Stimulated activated CD4-positive, alpha-beta T cell treated with anti-CD3 and anti-CD28 coated beads, TNF-alpha, amount 100 ng/mL, for 48 hours (primary cell): ENCODE measurements at places on chromosomes 1 and 21.

- no peak for DNase-seq
Observed at GRCh38 chr1:55117941-55118340, 78.6 kb downstream of the PCSK9 start.

GRCh38 chr1:211596418-211597181 lies 17.6 kb upstream of the SLC30A1 start:
- DNase-seq: no peak

GRCh38 chr21:30349572-30349971 lies 1.2 kb upstream of the KRTAP23-1 start:
- DNase-seq: no peak

DNA sequence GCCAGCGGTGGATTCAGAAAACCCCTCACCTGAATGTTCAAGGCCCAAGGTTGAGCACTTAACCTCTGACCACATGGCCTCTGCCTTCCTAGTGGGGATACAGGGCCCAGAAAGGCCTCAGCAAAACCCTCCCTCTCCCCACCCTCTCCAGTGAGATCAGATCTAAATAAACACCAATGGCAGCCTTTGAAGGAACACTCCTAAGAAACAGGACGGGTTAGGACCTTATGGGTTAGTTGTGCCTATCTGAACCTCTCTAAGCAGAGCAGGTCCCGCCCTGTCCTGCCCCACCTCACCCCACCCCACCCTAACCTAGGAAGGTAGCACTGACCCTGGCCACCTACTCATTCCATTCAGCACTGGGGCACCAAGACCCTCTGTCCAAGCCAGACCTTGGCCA lies 7.9 kb upstream of the GRHL3 start:
- no peak for DNase-seq

DNA sequence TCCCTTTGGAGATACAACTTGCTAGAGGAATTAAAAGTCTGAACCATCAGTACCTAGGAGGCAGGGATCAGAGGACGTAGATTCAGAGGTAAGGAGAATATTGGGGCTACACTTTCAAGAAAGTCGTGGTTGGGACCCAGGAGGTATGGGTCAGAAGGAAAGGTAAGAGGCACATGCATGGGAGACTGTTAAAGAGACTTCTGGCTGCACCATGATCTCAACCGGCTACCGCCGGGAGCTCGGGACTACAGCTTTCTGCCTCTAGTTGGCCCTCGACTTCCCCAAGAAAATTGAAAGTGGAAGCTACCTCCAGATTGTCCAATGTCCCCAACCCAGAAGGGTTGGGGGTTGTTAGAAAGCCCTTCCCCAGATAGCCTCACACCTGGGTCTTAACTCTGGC lies 355.7 kb upstream of the TMPRSS15 start:
- DNase-seq: no peak

GRCh38 chr1:208206092-208206698 lies 38.0 kb downstream of the PLXNA2 start:
- no peak for DNase-seq

DNA sequence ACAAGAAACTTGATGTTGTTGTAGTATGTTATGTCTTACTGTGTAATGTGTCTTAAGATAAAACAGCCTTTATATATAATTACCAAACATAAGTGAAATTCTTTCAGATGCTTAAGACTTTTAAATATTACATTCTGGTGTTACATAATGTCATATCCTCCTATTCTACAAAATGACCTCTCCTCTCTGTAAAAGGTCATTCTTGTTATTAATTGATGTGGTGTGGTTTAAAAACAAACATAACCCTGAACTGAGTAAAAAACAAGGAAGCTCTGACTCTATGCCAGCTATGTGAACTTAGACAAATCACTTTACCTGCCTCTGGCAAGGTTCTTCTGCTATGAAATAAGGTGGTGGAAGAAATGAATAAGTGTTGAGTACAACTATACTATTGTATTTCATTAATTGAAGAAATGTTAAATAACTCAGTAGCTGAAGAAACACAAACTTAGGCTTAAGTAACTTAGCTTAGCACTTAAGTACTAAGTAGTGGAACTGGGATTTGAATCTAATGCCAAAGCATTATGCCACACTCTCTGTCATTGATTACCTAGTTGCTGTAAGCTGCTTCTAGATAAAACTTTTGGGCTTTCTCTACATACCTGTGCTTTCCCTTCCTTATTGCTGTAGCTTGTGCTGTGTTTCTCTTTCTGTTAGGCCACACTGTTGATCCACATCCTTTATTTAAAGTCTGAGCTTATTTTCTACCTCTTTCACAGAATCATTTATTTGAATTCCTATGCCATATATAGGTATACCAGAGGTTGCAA lies 859 bp upstream of the ANGPTL1 start:
- no peak for DNase-seq

- no peak for DNase-seq
Observed at GRCh38 chr1:112706505-112707220, at the start of gene RHOC. Gene RHOC (minus strand): TSS chr1:112707127. CDS start chr1:112703799, 3,328 bp downstream.

DNA sequence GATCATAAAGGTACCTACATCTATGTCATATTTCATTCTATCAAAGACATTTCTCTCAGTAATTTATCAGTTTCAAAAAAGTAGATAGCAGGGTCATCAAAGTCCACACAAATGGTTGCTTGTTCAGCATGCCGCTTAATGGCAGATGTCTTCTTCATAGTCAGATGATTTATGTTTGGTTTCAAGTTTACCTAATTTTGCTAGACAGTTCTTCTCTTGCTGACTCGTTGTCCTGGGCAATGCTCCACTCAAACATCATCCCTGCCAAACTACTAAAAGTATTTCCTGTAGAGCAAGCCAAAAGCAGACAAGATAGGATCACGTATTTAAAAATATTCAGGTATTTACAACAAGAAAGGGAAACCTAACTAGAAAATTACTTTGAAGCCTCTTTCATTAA lies 13.6 kb downstream of the NUP210L start:
- DNase-seq: no peak

DNA sequence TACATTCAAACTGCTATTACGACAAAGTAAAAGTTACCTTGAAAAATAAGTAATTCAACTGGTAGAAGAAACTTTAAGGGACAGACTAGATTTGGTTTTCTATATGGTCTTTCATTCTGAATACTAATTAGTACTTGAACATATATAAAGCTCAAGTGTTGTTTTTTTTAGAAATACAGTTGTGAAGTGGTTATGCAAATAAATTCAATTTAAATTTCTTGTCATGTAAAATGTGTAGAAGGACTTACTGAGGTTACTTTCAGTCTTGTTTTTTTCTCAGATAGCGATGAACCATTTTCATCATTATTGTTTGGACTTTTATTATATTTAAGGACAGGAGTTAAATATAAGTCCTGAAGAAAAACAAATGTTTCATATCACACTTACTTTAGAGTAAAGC lies 24.4 kb downstream of the HS2ST1 start:
- DNase-seq: no peak

GRCh38 chr1:12383001-12383400 lies 153.2 kb downstream of the VPS13D start:
- no peak for DNase-seq

DNA sequence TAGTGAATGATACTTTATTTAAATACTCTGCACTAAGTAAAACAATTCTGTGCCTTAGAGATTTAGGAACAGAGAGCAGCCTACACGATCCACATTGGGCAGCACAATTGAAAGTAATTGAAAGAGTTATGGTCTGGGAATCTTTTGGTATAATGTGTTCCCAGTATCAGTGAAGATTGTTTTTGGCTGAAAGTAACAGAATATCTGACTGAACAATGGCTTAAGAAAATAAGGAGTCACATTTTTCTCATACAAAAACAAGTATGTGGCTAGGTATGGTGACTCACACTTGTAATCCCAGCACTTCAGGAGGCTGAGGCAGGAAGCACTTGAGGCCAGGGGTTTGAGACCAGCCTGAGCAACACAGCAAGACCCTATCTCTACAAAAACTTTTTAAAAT lies 306.2 kb downstream of the NFIA start:
- no peak for DNase-seq

DNA sequence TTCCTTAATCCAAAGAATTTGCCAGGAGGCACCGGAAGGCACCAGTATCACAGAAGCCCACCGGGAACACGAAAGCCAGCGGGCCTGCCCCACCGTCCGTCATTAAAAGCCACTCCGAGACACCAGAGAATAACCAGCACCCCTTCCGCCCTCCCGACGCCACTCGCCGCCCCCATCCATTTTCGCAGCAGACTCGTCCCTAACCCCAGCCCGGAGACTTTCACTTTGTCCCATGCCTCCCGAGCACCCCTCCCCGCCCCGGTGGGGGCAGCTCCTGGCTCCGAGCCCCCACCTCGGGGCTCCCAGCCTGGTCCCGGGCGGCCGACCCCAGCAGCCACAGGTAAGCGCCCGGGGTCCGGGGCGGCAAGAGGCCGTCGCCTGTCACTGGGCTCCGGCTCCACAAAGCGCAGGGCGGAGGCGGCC lies 105.4 kb downstream of the SLC45A1 start:
- no peak for DNase-seq

DNA sequence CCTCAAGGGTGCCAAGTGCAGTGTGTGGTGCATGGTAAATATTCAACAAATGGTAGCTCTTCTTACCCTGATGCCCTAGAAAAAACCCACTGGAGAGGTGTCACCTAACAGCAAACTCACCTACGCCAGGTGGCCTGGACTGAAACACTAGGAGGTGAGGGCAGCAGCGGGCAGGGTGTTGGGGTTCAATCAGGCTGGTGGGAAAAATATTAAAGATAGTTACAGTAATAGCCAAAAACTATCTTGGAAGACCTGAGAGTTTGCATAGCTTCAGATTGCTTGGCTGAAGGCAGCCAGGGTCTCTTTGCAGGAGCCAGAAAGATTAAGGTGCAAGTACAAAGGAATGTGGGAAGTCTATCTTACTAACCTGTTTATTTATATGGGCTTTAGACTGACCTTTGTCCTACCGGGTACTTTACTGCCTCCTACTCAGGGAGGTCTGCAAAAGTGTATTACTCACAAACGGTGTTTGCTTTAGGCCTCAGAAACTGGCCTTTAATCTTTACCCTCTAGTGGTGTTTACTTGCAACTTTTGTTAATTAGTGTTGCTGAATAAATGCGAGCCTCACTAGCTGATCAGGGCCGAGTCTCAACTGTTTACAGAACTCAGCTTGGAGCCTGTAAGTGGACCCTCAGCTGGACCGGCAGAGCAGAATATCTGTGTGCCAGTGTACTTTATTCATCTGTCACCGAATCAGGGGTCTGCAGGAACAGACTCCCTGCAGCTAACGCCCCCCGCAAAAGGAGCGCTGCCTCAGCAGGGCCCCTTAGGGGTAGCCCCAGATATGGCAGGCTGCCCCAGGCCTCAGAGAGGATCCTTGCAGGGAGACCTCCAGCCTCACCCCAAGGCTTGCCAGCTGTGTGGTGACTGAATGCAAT lies 63.9 kb downstream of the SYF2 start:
- DNase-seq: no peak

- no peak for DNase-seq
Observed at GRCh38 chr1:232538224-232538942, 91.5 kb downstream of the SIPA1L2 start.

DNA sequence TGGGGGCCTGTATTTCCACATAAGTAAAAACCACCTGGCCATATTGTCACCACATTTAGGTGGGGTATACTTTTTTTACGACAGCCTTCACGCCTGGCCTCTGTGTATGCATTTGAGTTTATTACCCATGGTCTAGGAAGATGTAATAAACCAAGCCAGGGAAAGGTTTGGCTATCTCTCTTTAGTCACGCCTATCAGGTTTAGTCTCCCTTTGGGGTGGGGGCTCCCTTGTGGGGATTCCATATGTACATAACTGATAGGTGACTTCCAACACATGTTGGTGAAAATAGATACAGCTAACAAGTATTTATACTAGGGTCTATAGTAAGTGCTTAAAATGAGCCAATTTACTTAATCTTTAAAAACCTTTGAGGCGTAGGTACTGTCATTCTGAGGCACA lies 4.2 kb downstream of the YBX1 start:
- DNase-seq: no peak

DNA sequence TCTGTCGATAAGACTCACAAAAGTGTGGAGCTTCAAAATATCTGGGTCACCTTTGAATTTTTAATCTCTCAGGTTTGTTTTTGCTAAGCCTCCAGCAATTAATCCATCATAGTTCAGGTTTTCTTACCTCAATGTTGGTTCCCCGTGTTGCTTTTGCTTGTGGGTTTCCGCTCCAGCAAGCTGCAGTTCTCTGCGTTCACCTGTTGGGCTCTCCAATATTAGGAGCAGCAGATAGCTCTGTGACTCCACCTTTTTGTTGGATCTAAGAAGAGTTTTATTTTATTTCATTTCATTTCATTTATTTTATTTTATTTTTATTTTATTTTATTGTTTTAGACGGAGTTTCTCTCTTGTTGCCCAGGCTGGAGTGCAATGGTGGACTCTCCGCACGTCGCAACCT lies 335.5 kb downstream of the COL11A1 start:
- DNase-seq: no peak

GRCh38 chr1:235088907-235089306 lies 39.7 kb downstream of the TOMM20 start:
- DNase-seq: no peak

- DNase-seq: no peak
Observed at GRCh38 chr1:223258751-223259198, 105.2 kb downstream of the SUSD4 start.

- no peak for DNase-seq
Observed at GRCh38 chr1:96355961-96356360, 365.6 kb upstream of the PTBP2 start.

GRCh38 chr1:57721001-57721400 lies 297.1 kb upstream of the DAB1 start:
- no peak for DNase-seq

DNA sequence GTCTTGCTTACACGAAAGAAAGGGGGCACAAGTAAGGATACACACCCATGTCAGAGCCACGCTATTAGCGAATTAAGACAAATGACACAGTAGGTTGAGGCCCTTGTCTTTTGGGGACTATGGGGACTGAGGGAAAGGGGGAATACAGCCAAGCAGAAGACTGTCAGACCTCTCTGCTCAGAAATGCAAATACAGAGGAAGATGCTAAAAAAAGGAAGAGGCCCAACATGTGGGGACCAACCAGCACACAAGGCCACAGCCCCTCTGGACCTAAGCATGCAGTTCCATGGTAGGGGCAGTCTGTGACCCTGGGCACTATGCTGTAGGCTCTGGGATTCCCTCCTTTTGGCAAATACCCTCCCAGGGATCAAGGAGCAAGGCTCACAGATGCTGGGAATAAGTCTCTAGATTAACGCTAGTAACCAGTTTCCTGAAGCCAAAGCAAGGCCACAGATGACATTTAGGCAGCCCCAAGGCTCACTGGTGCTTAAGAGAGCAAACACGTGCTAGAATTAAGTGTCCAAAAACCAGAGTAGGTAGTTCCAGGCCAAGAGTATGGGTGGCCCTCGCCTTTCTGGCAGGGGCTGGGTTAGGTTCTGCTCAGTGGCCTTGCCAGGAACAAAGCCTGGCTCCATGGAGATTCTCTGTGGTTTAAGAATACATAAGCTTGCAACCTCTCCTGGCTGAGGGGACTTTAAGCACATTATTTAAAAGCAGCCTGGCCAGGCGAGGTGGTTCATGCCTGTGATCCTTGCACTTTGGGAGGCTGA lies 38.2 kb downstream of the RABIF start:
- DNase-seq: no peak

DNA sequence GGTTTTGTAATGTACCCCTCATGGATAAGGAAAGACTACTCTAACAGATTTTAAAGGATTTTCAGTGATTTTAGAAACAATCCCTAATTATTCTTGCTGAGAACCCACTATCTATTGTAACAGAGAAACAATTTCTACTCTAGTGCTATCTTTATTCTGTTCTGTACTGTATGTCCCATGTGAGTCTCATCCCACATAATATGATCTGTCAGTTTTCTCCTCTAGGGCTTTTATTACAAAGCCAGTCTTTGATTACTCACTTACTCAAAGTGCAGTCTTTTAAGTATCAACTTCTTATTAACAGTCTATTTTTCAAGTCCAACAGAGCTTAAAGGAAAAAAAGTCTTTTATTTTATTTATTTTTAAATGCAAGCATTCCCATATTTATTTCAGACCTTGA lies 54.8 kb downstream of the CTH start:
- no peak for DNase-seq
